ENCODE measurements at places on chromosomes 16 and 17.

DNA sequence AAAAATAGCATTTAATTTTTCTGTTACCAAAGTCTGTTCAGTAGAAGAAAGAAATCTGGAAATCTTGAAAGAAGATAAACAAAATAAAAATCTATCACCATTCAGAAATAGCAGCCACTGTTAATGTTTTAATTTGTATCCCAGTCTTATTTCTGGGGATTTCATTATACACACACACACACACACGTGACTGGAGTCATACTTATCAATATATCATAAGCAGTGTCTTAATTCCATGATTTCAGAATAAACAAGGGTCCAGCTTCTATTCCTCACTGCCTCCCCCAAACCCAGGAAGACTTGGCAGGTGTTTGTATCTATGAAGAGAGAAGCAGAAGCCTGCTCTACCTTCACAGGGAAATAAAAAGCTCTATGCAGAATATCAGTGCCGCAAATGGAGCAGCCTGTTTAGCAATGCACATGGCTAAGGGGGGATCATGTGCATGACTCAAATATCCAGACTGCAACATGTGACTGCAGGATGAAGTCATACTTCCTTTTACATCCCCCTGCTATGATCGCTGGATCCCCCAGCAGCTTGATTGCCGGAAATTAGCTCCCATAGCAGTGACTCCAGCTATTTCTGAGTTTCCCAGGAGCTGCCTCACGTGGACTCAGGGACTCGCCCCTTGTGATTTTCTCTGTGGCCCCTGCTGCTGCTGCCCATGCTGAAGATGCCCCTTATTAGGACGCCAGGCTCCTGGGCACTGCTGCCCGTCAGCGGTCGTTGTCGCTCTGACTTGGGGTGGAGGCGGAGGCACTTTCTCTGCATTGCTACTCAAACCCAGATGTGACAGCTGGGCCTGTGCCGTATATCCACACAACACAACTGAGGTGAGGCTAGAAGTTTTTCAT is 341.0 kb downstream of the CPPED1 start:
- DNase-seq: peak; percentile 35

GRCh38 chr16:677316-678190 is 2.1 kb downstream of the RHBDL1 start:
- DNase-seq: no peak

GRCh38 chr16:48687421-48688038 is 77.5 kb upstream of the N4BP1 start:
- peak; percentile 47 for DNase-seq

DNA sequence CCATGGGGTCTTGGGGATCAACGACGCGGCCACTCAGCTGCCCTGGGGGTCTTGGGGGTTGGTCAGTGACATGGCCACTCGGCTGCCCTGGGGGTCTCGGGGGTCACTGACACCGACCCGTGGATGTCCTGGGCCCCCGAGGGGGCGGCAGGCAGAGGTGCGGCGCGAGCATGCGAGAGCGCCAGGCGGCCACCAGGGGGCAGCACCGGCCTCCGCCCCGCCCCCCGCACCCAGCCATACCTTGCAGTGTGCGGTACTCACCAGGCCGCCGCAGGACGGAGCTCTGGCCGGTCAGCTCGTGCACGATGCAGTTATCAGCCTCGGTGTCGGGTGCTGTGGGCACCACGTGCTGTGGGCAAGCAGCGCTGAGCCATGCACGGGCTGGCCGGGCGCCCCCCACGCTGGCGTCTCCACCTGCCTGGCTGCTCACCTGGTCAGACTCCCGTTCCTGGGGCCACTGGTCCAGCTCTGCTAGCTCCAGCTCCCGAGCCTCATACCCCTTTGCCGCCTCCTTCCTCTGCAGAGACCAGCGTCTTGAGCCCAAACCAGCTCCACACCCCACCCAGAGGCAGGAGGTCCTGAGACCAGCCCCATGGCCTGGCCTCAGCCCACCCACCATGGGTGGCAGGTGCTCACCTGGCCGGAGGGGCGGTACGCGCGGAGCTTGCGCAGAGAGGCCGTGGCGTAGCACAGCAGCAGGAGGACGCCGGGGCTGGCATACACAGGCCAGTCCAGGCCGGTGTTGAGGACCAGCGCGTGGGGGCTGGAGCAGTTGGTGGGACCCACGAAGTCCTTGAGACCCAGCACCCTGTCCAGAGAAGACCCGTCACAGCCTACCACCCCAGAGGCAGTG is 31.2 kb downstream of the CTU2 start:
- peak; percentile 57 for DNase-seq

- DNase-seq: no peak
Measured at GRCh38 chr17:28261219-28261618, 57.8 kb upstream of the TMEM97 start.

DNA sequence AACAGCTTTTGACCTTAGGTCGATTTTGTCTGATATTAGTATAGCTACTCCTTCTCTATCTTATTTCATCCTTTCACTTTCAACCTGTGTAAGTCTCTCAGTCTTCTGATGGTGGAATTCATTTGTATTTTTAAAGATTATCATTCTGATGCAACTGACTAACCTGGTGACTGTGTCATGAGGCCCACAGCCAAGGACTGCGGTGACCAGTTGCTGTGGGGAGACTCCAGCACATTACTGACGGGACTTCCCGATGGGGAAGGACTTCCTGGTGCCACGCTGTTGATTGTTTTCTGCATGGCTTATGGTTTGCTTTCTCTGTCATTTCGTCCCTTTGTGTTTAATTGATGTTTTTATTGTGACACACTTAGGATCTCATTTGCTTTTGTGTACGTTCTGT is 34.2 kb downstream of the RMI2 start:
- no peak for DNase-seq

DNA sequence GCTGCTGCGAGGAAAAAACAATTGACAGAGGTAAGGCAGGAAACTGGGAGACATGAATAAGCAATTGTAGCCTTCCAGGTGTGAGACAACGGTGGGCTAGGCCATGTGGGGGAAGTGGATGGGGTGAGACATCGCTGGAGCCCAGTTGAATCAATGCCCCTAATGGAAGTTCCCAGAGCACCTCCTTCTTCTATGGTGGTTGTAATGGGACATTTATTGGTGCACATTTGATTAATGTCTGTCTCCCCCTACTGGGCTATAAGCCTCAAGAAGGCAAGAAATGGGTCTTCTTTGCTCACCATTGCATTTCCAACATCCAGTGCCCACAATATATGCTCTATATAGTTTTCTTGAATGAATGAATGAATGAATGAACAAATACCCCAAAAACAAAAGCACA is 22.7 kb upstream of the CD300E start:
- peak; percentile 4 for DNase-seq

- DNase-seq: peak; percentile 33
Measured at GRCh38 chr17:32882734-32883133, 5.8 kb upstream of the MYO1D start.

GRCh38 chr16:73058221-73058615 is 10.3 kb upstream of the ZFHX3 start:
- DNase-seq: peak; percentile 36

- DNase-seq: no peak
Measured at GRCh38 chr17:10018461-10018891, 113.4 kb upstream of the RCVRN start.

DNA sequence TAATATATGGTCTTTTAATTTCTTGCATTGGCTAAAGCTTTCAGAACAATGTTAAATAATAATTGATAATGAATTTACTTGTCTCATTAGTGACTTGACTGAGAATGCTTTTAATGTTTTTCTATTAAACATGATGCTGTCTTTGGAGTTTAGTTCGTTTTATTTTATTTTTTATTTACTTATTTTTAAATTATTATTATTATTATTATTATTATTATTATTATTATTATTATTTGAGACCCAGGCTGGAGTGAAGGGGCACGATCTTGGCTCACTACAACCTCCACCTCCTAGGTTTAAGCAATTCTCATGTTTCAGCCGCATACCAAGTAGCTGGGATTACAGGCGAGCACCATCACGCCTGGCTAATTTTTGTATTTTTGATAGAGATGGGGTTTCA is 4.4 kb downstream of the OR3A3 start:
- no peak for DNase-seq

- DNase-seq: peak; percentile 83
Measured at GRCh38 chr17:7745748-7746470, 28.4 kb downstream of the DNAH2 start.

DNA sequence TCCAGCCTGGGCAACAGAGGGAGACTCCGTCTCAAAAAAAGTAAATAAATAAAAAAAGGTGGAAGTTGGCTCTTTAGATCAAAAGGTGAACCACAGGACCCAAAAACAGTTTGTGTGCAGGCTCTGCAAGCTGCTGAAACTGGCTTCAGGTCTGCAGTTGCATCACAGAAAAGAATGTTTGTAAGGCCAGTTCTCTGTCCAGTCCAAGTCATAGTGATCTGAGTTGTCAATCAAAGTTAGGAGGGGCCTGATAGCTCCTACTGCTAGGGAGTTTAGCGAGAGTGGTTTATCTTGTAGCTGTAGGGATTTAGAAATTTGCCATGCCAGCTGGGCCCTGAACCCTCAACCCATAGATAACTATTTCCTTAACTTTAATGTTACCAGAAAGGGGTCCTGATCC is 101.2 kb upstream of the CACNG5 start:
- no peak for DNase-seq

DNA sequence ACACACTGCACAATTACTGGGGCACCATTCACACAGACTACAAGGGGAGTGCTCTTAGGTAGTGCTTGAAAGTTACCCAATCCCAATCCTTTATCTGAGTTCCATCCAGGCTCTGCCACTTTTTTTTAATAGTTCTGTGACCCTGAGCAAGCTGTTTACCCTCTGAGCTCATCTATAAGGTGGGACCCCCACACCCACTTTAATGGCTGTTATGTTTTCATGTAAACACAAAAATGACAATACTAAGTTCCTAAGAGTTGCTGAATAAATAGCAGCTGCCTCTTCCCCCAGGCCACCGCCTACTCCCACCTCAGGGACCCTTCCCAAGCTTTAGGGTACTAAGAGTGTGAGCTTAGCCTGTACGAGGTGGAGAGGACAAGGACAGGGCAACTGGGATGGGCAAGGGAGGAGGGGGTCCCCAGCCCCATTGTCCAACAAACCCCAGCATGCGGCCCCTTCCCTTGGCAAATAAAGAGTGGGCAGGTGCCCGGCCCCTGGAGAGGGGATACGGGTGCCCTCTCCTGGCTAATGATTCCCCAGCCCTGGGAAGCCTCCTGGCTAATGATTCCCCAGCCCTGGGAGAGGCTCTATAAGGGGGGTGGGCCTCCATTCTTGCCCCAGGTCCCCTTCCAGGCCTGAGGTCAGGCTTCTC is 14.6 kb downstream of the SLC13A2 start:
- no peak for DNase-seq

GRCh38 chr16:66473051-66473571 is 46.0 kb downstream of the BEAN1 start:
- DNase-seq: no peak

DNA sequence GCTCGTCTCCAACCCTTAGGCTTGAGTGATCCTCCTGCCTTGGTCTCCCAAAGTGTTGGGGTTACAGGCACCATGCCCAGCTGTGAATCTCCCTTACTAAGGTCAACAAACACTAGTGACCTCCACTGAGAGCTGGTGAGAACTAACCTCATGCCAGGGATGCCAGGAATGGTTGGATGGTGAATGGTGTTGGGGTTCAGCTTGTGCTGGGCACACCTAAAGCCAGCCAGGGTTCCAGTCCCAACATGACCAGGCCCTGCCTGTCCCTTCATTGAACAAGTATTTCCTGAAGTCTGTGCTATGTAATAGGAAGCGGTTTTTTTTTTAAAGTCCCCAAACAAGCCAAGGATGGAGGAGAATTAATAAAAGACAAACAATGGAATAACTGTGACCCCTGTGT is 56.0 kb upstream of the TOB1 start:
- no peak for DNase-seq

GRCh38 chr16:59758848-59759247 is 1024.7 kb upstream of the GOT2 start:
- DNase-seq: no peak

DNA sequence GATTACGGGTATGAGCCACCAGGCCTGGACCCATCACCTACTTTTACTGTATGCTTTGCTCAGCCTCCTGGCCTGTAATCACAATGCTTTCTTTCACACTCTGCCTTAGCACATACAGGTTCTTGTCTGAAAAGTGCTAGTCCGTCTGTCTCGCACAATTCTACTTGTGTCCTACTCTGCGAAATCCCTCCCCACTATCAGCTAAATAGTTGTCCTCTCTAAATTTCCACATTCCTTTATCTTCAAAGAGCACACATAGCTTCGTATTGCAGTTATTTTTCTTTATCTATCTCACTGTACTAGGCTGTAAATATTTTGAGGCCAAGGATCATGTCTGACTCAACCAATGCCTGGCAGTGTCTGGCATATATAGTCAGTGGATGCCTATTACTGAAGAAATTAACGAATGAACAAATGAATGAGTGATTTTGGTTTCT is 38.5 kb upstream of the ETV4 start:
- peak; percentile 65 for DNase-seq

DNA sequence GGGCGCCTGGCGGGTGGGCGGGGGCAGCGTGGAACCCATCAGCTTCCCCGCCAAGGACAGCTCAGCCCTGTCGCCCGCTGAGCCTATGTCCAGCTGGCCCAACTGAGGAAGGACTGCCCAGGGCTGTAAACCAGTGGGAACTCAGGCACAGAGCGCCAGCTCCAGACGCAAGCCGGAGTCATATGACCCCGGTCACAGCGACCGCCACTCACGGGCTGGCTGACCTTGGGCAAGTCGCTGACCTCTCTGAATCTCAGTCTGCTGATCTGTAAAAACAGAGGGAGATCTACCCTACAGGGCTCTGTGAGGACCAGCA is 170.0 kb downstream of the C16orf78 start:
- DNase-seq: no peak

- no peak for DNase-seq
Measured at GRCh38 chr17:34008125-34008524, 247.0 kb upstream of the CCL2 start.

- DNase-seq: peak; percentile 41
Measured at GRCh38 chr17:15999974-16000827, 577 bp downstream of the TTC19 start.

DNA sequence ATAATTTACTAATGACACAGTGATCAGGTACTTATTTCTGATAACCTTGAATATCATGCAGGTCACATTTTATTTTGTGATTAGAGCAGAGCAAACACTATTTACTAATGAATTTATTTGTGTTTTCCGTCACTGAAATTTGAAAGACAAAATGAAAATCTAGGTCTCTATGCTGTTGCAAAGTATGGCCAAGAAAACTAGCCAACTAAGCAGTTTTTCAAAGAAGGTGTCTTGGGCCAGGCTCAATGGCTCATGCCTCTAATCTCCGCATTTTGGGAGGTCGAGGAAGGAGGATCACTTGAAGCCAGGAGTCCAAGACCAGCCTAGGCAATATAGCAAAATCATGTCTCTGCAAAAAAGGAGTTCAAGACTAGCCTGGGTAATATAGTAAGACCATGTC is 3.0 kb upstream of the NFAT5 start:
- no peak for DNase-seq

DNA sequence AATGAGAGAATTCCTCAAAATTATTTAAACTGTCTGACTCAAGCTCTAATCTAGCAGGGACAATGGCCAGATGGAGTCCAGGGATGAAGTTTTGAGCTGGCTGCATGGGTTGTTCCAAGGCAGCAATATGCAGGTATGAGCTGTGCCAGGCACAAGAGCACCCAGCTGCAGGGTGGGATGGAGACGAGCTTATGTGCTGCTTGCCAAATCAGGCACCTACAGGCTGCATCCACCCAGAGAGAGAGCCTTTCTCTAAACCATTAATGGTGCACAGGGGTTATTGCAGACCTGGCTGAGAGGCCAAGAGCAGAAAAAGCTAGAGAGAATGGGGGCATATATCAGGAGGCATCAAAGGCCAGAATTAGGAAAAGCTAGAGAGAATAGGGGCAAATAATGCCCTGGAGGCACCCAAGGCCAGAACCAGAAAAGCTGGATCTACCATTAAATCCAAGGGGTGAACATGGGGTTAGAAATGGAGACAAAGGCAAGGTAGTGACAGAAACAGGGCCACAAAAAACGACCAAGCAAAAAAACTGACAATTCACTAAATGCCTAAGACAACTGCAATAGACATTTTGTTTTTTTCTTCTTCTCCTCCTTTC is 11.0 kb downstream of the KRT33A start:
- no peak for DNase-seq

All from fibroblast of lung (primary cell).